NCI-H2171 treated with DMSO at 0.1 percent for 48 hours (cell line): ENCODE measurements at places on chromosomes 7 and 10.

DNA sequence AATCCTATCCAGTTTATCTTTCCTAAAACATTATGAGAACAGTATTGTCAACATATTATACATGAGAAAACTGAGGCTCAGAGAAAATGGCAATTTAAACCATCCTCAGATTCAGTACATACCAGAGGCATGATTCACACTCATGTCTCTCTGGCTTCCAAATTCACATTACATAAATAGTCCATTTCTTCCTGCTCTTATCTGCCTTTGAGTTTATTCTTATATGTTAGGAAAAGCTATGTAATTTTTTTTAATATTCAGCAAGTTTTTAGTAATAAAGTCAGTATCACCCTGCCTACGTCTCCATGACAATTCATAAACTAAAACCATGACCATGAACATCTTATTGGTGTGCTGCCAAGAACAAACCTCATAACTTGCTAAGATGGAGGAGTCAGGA lies 1260.2 kb upstream of the SORCS1 start:
- DNase-seq, result no peak

- no peak for DNase-seq
Observed at GRCh38 chr10:86729677-86730076, 26.7 kb upstream of the BMPR1A start.

DNA sequence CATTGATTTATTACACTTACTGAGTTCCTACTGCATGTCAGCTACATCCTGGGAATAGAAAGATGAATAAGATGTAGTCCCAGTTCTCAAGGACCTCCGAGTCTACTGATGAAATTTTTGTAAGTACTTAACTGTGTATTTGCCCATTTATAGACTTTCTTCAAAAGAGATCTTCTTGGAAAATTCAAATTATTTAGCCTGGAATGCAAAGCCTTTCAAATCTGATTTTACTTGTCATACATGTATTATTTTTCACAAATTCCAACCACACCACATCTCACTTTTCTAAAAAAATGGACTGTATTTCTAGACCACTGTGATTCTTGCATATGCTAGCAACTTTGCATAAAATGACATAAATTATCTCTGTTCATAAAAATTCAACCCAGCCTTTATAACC lies 581.3 kb downstream of the ATRNL1 start:
- DNase-seq, result no peak

DNA sequence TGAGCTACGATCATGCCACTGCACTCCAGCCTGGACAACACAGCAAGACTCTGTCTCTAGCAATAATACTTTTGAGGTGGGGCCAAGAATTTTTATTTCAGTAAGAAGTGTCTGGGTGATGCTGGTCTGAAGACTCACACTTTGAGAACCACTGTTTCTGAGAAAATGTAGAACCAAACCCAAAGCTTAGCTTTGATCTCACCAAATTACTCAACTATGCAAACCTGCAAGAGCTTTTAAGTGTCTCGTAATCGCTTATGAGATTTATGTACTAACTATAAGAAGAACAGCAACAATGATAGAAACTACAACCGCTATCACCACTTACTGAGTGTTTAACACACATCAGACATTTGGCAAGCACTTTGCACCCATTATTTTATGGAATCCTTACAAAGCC lies 29.5 kb downstream of the APBB1IP start:
- no peak for DNase-seq

DNA sequence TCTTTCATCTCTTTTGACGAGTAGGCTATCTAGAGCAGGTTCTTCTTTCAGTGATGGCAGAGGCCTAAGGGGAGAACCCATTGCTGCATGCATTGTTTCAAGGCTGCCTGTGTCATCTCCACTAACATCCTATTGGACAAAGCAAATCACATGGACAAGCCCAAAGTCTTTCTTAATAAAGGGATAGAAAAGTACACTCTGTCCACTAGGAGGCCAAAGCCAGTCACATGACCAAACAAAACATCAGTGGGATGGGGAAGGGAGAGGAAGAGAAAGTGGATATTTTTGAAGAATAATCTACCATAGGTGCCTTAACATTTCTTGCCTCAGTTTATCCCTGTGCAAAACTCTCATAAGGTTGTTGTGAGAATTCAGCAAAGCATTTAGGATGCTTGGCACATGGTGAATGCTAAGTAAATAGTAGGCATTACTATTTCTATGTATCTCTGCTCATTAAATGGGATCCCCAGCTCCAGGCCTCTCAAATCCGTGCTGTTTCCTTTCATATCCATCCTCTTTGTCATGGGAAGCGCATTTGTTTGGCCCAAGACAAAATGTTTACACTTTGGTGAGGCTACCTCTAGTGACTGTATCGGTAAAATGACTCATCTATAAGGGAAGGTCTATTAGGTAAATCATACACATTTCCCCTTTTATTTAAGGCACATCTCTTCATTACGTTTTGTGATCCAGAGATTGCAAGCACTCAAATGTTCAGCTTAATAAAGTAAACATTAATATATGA lies 16.7 kb upstream of the CADPS2 start:
- no peak for DNase-seq

DNA sequence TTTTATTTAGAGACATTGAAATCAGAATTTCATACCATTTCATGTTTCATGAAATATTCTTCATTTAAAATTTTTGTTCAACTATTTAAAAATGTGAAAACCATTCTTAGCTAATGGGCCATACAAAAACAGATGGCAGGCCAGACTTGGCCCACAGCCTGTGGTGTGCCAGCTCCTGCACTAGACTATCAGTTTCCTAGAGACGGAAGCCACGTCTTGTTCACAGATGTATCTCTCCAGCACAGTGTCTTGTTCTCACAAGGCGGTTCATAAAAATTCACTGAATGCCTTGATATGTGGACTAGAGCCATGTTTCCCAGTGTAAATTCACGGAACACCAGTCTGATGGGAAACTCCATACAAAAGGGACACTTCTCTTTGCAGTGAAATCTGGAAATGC lies 216.0 kb downstream of the KCNMA1 start:
- peak; percentile 60 for DNase-seq

GRCh38 chr10:10222304-10222841 lies 795.3 kb upstream of the CELF2 start:
- no peak for DNase-seq

- peak; percentile 76 for DNase-seq
Observed at GRCh38 chr10:95295031-95295755, 4.4 kb upstream of the PDLIM1 start.

GRCh38 chr10:97644936-97645335 lies 4.5 kb downstream of the PI4K2A start:
- no peak for DNase-seq
